WTC11 (cell line): ENCODE measurements at places on chromosomes 1 and 21. TPM values are rescaled to one million over a fixed set of nuclear protein-coding genes. Genes with fewer than 3 reads are reported as not detected.

GRCh38 chr1:168688644-168689326 lies 40.2 kb downstream of the DPT start:
- H3K4me3 ChIP-seq: no peak overlapping the region
- no peaks in the 10 kb centered on the region for H3K4me1 ChIP-seq
- DNase-seq: no peak
- H3K36me3 ChIP-seq: no peaks in the 10 kb centered on the region

DNA sequence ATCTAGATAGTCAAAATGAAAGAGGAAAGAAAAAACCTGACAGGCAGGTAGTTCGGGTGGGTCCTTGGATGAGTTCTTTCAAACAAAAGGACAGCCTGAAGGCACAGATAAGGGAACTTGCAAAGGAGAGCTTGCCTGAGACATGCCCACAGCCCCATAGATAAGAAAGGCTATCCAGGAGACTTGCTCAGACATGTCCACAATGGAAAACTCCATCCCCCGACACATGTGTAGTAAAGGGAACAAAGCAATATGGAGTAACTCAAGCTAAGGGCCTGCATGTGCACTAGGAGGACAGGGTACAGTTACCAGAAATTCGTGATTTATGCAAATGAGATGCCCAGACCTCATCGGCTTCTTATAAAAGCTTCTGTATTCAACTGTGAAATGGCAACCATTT lies 281.5 kb downstream of the NEGR1 start:
- peaks cover 35% of the 10 kb centered on the region for H3K4me1 ChIP-seq
- no peak for DNase-seq
- H3K27me3 ChIP-seq: no peaks in the 10 kb centered on the region
- H3K36me3 ChIP-seq: no peaks in the 10 kb centered on the region
- H3K4me3 ChIP-seq: no peak overlapping the region
- peak overlapping the region; percentile 98 for H3K27ac ChIP-seq

DNA sequence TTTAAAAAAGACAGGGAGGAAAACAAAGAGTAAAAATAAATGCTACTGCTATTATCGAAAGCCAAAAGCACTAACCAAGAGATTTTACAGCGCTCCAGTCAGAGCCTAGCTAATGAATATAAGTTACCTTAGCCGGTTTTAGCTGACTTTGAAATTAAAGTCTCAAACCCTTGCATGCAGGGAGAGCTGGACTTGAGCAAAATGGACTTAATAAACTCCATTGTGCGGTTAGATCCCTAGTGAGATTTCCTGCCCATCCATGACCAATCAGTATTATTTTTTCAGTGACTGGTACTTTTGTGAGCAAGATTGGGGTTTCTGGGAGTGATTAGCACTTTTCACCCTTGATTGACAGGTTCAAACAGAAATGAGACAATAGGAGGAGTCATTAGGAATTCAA lies 333.4 kb upstream of the ADGRL2 start:
- H3K27me3 ChIP-seq: no peaks in the 10 kb centered on the region
- H3K27ac ChIP-seq: no peak overlapping the region
- no peak for DNase-seq
- H3K4me1 ChIP-seq: peaks cover 18% of the 10 kb centered on the region

- H3K27me3 ChIP-seq: no peaks in the 10 kb centered on the region
- DNase-seq: no peak
- H3K4me1 ChIP-seq: no peaks in the 10 kb centered on the region
- H3K4me3 ChIP-seq: no peak overlapping the region
Observed at GRCh38 chr1:91958926-91959325, 9.7 kb downstream of the BRDT start.

DNA sequence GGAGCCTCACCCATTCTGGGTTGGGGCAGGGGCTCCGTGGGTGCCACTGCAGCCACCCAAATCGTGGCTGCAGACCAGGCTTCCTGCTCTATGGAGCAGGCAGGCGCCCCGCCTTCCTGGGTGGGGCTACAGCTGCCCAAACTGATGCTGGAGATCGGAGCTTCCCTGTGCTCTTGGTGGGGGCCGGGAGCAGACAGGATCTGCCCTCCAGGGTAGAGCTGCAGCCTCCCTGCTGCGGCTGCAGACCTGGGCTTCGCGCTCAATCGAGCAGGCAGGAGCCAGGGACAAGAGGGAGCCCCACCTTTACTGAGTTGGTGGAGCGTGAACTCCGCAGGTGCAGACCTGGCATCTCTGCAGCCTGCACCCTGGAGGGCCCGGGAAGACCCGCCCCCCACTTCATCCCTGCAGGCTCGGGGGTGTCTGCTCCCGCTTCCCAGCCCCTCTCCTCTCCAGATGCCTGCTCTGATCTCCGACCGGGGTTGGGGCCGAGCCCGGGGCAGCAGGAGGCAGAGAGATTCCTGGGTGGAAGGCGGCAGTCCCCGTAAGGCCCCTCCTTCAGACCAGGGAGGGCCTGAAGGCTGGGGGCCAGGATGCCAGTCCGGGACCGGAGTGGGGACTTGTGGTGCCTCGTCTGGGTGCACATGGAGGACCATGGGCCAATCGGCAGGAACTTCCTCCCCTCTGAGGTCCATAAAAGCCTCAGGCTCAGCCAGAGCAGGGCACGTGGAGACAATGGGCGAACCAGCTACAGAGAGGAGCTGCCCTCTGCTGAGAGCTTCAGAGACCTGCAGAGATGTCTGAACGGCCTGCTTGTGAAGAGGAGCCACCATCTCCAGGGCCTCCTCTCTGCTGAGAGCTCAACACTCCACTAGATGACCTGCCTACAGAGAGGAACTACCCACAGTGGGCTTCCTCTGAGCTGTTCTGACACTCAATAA lies 359.3 kb downstream of the SMYD3 start:
- H3K4me3 ChIP-seq: no peak overlapping the region
- H3K36me3 ChIP-seq: peaks cover 6% of the 10 kb centered on the region
- no peak for DNase-seq
- no peaks in the 10 kb centered on the region for H3K27me3 ChIP-seq

DNA sequence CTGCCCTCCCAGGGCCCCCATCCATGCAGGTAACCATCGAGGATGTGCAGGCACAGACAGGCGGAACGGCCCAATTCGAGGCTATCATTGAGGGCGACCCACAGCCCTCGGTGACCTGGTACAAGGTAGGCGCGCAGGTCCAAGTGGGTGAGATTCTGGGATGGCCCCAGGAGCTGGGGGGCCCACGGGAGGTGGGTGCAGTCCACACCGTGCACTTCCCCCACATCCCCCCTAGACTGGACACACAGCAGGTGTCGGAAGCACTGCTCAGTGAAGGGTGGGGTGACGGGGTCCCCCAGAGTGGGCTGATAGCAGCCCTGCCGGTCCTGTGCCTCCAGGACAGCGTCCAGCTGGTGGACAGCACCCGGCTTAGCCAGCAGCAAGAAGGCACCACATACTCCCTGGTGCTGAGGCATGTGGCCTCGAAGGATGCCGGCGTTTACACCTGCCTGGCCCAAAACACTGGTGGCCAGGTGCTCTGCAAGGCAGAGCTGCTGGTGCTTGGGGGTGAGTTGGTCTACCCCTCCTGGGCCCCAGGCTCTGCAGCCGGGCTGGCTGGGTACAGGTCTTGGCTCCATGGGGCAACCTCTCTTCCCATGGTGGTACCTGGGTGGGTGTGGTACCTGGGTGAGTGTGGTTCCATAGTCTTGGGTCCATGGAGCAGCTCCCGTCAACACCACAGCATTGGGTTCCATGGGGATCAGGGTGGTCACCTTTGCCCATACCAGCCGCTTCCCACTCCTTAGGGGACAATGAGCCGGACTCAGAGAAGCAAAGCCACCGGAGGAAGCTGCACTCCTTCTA lies 40.4 kb downstream of the TRIM11 start:
- no peak overlapping the region for H3K27ac ChIP-seq
- H3K36me3 ChIP-seq: no peaks in the 10 kb centered on the region
- H3K4me3 ChIP-seq: no peak overlapping the region
- no peaks in the 10 kb centered on the region; the same call in 1 of the 2 replicates for H3K27me3 ChIP-seq

DNA sequence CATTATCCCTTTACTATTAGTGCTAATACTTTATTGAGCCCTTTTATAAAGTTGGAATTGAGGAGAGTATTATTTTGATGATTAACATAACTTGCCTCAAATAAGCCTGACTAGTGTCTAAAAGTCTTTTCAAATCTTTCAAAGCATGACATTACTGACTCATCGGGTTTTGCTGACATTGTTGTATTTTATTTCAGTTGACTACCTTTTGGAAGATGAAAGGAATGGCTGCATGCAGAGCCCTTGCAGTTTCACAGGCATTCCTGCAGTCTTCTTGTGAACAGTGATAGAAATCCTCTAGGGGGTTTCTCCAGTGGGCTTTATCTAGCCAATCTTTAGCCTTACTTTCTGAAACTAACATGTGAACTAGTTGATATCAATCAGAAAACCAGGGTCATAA lies 43.0 kb upstream of the TMEM61 start:
- no peaks in the 10 kb centered on the region for H3K27me3 ChIP-seq
- DNase-seq: no peak
- H3K36me3 ChIP-seq: peaks cover 23% of the 10 kb centered on the region
- no peak overlapping the region for H3K4me3 ChIP-seq
- H3K27ac ChIP-seq: no peak overlapping the region
- H3K4me1 ChIP-seq: peaks cover 34% of the 10 kb centered on the region

GRCh38 chr21:25350056-25350455 lies 257.2 kb downstream of the MRPL39 start:
- no peaks in the 10 kb centered on the region for H3K4me1 ChIP-seq
- H3K27ac ChIP-seq: no peak overlapping the region
- H3K4me3 ChIP-seq: no peak overlapping the region
- peaks cover 5% of the 10 kb centered on the region for H3K36me3 ChIP-seq
- peaks cover 2% of the 10 kb centered on the region; the same call in 1 of the 2 replicates for H3K27me3 ChIP-seq

- H3K36me3 ChIP-seq: no peaks in the 10 kb centered on the region
- H3K27me3 ChIP-seq: no peaks in the 10 kb centered on the region
- 0 out of 2 replicates have a peak overlapping the region, but pooled peaks have one; percentile 51 for H3K27ac ChIP-seq
- H3K4me1 ChIP-seq: peaks cover 23% of the 10 kb centered on the region
- H3K4me3 ChIP-seq: no peak overlapping the region
- DNase-seq: no peak
Observed at GRCh38 chr1:175124861-175125260, 57.2 kb downstream of the TNN start.

GRCh38 chr1:4702932-4703331 lies 48.5 kb downstream of the AJAP1 start:
- H3K27ac ChIP-seq: no peak overlapping the region
- no peak overlapping the region for H3K4me3 ChIP-seq
- no peak for DNase-seq
- no peaks in the 10 kb centered on the region for H3K4me1 ChIP-seq
- peaks cover 6% of the 10 kb centered on the region; the same call in 1 of the 2 replicates for H3K27me3 ChIP-seq

- peaks cover 16% of the 10 kb centered on the region for H3K4me1 ChIP-seq
- H3K4me3 ChIP-seq: no peak overlapping the region
- H3K27ac ChIP-seq: peak overlapping the region; percentile 38
- no peaks in the 10 kb centered on the region for H3K27me3 ChIP-seq
- no peaks in the 10 kb centered on the region for H3K36me3 ChIP-seq
Observed at GRCh38 chr1:10615932-10616671, 141.4 kb downstream of the PEX14 start.

- DNase-seq: no peak
- H3K4me3 ChIP-seq: no peak overlapping the region
- peaks cover 34% of the 10 kb centered on the region for H3K4me1 ChIP-seq
- no peak overlapping the region for H3K27ac ChIP-seq
- H3K27me3 ChIP-seq: no peaks in the 10 kb centered on the region
Observed at GRCh38 chr1:55716610-55717009, 501.4 kb upstream of the USP24 start.

GRCh38 chr1:116654351-116654750 lies 13.2 kb downstream of the IGSF3 start:
- H3K36me3 ChIP-seq: peaks cover 6% of the 10 kb centered on the region
- H3K27ac ChIP-seq: no peak overlapping the region
- H3K27me3 ChIP-seq: no peaks in the 10 kb centered on the region
- peaks cover 20% of the 10 kb centered on the region for H3K4me1 ChIP-seq
- DNase-seq: no peak

DNA sequence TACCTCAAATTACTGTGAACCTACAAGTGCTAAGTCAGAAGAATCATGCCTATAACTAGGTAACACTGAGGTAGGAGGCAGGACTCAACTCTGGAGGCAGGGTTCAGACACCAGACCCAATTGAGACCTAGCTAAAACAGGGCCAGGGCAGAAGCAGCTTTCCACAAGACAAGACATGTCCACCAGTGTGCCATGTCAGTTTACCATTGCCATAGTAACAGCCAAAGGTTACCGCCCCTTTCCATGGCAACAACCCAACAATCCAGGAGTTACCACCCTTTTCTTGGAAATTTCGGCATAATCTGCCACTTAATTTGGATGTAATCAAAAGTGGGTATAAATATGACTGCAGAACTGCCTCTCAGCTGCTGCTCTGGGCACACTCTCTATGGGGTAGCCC lies 432.3 kb downstream of the DPYD start:
- no peak for DNase-seq
- no peak overlapping the region for H3K4me3 ChIP-seq
- no peaks in the 10 kb centered on the region for H3K4me1 ChIP-seq
- no peak overlapping the region for H3K27ac ChIP-seq

GRCh38 chr1:164777518-164777917 lies 218.5 kb downstream of the PBX1 start:
- no peaks in the 10 kb centered on the region for H3K27me3 ChIP-seq
- H3K27ac ChIP-seq: no peak overlapping the region
- H3K4me1 ChIP-seq: peaks cover 81% of the 10 kb centered on the region
- H3K36me3 ChIP-seq: no peaks in the 10 kb centered on the region
- DNase-seq: no peak
- no peak overlapping the region for H3K4me3 ChIP-seq

DNA sequence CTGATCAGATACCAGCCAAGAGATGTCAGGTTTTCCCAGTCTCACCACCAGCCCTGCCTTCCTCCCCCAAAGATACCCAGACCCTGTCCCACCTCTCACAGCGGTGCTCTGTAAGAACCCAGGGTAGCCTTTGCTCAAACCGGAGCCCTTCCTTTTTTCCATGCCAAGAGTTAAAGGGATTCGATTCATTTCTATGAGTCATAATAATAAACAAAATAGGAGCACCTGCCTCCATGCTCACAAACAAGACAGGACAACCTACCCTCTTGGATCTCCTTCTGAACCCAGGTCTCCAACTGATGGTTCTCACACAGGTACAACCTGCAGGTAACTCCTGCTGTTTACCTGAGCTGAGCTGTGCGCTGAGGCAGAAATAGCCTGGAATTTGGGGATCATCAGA lies 5.9 kb upstream of the ATP1A2 start:
- no peak for DNase-seq
- H3K4me3 ChIP-seq: no peak overlapping the region
- peaks cover 5% of the 10 kb centered on the region; the same call in 1 of the 2 replicates for H3K27me3 ChIP-seq
- H3K36me3 ChIP-seq: no peaks in the 10 kb centered on the region
- H3K27ac ChIP-seq: no peak overlapping the region; the same call in 1 of the 2 replicates
- H3K4me1 ChIP-seq: peaks cover 51% of the 10 kb centered on the region

GRCh38 chr1:27097484-27097917 lies 57.4 kb downstream of the SLC9A1 start:
- peak; percentile 84 for DNase-seq
- H3K4me3 ChIP-seq: no peak overlapping the region
- H3K4me1 ChIP-seq: peaks cover 27% of the 10 kb centered on the region
- H3K27me3 ChIP-seq: no peaks in the 10 kb centered on the region; the same call in 1 of the 2 replicates

DNA sequence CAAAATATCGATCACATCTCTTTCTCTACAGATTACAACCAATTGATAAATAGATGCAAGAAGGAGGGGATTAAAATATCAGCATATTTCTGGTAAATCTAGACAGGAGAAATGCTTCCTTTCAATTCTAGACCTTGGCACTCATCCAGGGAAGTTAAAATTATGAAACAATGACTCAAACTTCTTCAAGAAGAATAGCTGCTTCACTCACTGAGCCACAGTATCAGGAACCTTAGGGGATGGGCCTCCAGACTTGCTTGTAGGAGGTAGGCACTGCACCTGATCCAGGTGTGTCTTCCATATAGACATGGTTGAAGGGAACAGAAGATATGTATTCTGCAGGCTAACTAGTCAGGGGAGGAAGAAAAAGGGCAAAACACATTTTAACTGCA lies 9.8 kb downstream of the SLAMF7 start:
- peaks cover 16% of the 10 kb centered on the region for H3K27me3 ChIP-seq
- no peak overlapping the region for H3K27ac ChIP-seq

PTPRC gene
- 0.71 to 1.4 TPM (median 1.2 TPM) in 3 replicates for total RNA-seq

TPTE gene
- not detected in 3 replicates for total RNA-seq

IGSF3 gene
- 31.7 to 32.4 TPM (median 32.1 TPM) in 3 replicates for total RNA-seq

CFAP141 gene
- total RNA-seq: not detected in 3 replicates

CNIH3 gene
- total RNA-seq: 5.0 to 8.1 TPM (median 5.8 TPM) in 3 replicates

ARHGEF16 gene
- 15.5 to 17.2 TPM (median 16.1 TPM) in 3 replicates for total RNA-seq

TRMT1L gene
- total RNA-seq: 24.7 to 28.1 TPM (median 27.3 TPM) in 3 replicates
